NCI-H345 (cell line): ENCODE measurements at places on chromosomes 6 and 20.
A peak's percentile ranks its signal among the peaks of the same experiment; 100 is the strongest.

DNA sequence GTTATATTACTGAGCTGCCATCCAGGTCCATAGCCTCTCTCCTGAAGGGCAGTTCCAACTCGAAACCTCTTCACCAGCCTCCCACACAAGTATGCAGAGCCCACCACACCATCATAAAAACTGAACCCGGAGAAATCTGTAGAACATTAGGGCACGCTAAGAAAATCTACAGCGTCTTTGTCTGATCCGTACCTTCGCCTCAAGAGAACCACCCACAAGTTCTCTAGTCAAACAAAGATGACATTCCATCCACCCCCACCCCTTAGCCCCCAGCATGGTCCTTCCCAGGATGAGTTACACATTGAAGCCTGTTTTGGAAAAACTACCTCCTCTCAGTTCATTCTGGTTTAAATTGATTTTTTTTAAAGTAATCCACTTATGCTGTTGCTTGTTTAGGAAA lies 219.7 kb downstream of the ZMYND8 start:
- no peak for DNase-seq

DNA sequence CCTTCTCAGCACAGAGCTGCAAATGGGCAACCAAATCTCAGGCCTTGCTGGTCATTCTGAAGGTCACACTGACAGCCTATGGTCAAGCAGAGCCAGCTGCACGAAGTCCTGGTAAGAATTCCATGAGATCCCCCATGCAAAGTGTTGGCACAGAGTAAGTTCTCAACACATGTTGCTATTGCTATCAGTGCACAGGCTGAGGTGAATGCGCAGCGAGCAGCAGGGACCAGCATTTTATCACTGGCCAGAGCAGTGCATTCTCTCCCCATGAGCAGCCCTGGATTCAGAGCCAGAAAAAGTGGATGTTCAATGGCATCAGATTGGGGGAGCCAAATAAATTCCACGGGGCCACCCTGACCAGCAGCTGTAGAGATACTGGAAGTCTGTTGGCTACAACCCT lies 44.1 kb upstream of the TOP1 start:
- no peak for DNase-seq

- no peak for DNase-seq
These were observed at the start of gene HIVEP1 for GRCh38 chr6:12012038-12012557. Gene HIVEP1 (plus strand): TSS chr6:12012312. CDS start chr6:12015629, 3,317 bp downstream.

GRCh38 chr20:49668181-49668877 lies 45.3 kb downstream of the B4GALT5 start:
- DNase-seq, result no peak

- DNase-seq, result no peak
These were observed 20.2 kb downstream of the SLC12A5 start for GRCh38 chr20:46049190-46049589.

DNA sequence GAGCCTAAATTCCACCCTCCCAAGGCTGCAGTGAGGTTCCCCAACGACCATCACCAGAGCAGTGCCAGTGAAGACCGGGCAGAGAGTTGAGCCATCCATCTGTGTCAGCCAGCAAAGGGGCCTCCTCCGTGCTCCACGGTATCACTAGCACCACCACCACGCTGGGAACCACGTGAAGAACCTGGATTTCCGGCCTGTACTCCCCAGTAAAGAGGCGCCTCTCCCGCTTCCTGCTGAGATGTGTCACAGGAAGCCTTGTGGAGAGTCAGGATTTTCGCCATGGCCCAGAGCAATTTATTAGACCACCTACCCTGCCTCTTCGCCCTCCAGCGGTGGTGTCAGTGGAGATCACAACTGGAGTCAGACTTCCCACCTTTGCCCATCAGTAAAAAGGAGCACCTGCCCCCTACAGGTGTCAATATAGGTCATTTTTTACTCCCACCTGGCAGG lies 28.8 kb downstream of the CPXM1 start:
- no peak for DNase-seq

GRCh38 chr6:17988422-17988944 lies 1.0 kb upstream of the KIF13A start:
- DNase-seq, result no peak

DNA sequence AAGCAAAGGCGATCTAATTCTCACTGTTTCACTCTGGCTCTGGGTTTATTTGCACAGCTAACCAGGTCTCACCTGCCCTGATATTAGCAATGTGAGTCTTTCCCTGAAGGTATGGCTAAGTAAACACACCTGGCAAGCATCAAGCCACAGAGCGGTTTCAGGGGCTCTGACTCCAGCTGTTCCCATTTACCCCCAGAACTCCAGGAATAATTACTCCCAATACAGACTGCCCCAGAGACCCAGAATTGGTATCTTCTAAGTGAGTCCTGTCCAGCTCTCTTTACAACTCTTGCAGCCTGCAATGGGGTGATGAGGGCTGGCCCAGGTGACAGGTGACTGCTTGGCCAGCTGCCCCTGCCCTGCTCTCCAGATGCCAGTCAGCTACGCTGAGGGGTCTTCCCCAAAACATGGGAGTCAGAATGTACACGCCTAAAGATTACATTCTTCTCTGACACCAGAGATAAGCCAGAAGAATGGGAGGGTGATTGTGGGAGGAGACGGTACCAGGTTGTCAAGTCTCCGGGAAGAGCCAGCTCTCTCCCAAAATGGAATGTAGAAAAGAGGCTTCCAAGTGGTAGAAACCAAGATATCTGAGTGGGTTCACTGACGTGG lies 4.9 kb upstream of the LRRN4 start:
- peak; percentile 73 for DNase-seq

DNA sequence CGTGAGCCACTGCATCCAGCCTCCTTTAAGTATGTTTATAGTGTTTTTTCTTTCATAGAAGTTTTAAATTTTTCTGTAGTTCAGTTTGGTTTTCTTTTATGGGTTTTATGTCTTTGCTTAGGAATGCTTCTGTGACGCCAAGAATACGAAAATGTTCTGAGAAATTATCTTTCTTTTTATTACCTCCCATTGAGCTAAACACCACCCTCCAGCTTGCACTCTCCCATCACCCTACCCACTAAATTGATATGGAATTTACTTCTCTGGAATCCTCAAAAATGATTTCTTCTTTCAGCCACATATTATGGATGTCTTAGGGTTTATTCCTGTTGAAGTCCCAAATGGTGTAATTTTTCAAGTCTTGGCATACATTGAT lies 38.1 kb downstream of the JARID2 start:
- DNase-seq, result no peak

GRCh38 chr20:50218987-50219435 lies 28.4 kb downstream of the CEBPB start:
- no peak for DNase-seq

DNA sequence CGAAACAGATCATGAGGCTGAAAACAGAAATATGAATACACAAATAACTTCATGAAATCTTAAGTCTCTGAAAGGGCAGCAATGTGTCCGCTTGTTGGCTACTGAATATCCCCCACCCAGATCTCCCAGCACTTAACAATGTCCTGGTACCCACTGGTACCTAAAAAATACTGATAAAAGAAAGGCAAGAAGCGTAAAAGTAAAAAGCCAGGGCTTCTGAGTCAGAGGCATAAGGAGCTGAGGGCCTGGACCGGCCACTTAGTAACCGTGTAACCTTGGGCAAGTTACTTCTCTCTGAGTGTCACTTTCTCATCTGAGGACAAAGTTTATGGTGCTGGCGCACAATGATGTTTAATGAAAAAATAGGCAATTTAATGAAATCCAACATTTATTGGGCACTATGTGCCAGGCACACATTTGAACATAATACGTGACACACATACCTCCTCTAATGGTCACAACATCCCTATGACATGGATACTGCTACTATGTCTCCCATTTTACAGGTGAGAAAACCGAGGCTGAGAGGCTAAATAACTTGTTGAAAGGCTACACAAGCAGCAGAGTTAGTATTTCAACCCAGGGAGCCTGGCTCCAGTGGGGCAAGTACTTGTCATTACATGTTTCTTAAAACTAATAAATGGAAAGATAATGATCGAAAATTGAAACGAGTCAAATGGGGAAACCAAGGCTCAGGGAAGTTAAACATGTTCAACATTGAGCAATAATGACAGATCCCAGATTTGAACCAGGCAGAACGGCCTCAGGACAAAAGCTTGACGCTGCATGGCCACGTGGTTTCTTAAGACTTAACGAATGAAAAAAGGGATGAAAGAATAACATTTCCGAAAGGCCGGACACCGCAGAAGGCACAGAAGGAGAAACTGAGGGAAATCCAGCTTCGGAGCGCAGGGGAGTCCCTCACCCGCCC lies 828 bp downstream of the TP53RK start:
- DNase-seq, result peak; percentile 38

DNA sequence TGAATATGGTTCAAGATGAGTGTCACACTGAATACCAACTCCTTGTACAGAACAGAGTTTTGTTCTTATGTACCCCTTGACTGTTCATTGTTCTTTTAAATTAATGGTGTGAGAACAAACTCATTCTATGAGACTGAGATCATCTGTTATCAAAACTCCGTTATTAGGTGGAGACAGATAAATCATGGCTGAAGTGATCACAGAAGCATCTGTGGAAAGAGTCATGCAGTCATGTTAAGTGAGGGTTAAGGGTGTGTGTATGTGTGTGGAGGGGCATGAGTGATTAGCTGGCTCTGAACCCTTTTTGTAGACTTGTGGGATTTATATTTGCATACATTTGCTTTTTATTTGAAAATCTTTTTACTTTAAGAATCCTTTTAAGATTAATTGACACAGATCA lies 24.7 kb downstream of the ADGRG6 start:
- no peak for DNase-seq

- DNase-seq, result no peak
These were observed 85.6 kb downstream of the MRPL14 start for GRCh38 chr6:44041461-44042260.
